Lower lobe of right lung (tissue), 2 donors: ENCODE measurements at places on chromosomes 16 and 17. TPM values are rescaled to one million over a fixed set of nuclear protein-coding genes. Genes with fewer than 3 reads are reported as not detected.

DNA sequence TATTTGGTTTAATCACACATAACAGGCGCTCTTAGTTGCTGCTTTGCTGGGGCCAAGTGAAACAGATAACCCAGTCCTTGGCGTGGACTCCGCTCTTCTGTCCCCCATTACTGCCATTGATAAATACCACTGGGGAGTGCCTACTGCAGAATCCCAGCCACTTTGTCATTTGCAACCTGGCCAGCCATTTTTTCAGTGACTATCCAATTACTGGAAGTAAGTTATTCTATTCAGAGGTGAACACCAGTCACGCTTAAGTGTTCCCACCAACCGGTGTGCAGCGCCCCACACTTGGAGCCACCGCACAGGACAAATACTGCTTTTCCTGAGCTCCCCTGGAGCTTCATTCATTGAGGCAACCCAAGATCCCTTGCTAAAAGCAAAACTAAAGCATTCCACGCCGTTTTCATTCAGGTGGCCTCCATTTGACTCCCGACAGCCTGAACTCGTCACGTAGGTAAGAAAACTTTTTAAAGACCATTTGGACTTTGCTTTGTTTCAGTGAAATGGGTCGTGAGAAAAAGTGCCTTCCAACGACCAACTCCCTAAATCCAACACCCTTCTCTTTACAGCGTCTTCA lies 1.8 kb downstream of the USP7 start:
- H3K27me3 ChIP-seq, result no peaks in the 10 kb centered on the region
- H3K4me1 ChIP-seq, result peaks cover 61% of the 10 kb centered on the region
- H3K4me3 ChIP-seq, result peak overlapping the region; percentile 88
- H3K36me3 ChIP-seq, result no peaks in the 10 kb centered on the region
- no peak for DNase-seq

GRCh38 chr16:51434567-51435198 lies 283.6 kb upstream of the SALL1 start:
- DNase-seq, result no peak
- no peaks in the 10 kb centered on the region for H3K36me3 ChIP-seq
- H3K4me3 ChIP-seq, result no peak overlapping the region
- H3K27ac ChIP-seq, result no peak overlapping the region

DNA sequence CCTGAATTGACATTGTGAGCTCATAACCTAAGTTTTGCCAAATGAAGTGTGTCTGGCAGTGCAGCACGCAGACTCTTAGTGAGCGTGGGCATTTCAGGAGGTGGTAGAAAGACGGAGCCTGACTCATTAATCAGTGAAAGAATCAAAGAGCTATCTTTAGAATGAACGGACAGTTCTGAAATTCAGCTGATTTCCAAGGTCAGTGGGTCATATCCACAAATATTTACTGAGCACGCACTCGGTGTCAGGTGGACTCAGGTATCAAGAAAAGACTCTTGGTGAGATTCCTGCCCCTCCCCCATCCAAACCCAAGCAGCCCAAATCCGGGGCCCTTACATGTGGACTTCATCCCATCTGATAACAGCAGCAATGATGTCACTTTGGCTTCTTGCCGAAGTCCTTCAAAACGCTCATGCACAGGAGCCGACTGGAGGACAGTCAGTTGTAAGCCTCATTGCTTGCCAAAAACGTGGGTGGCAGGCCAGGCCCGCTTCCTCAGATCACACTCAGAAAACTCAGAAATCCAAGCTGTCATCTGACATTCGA lies 185.8 kb downstream of the HS3ST3A1 start:
- peak; percentile 64 for DNase-seq
- no peak overlapping the region for H3K27ac ChIP-seq
- no peaks in the 10 kb centered on the region for H3K27me3 ChIP-seq
- H3K36me3 ChIP-seq, result no peaks in the 10 kb centered on the region

- H3K4me1 ChIP-seq, result no peaks in the 10 kb centered on the region
- DNase-seq, result no peak
- no peaks in the 10 kb centered on the region for H3K36me3 ChIP-seq
- no peak overlapping the region for H3K27ac ChIP-seq
- no peak overlapping the region for H3K4me3 ChIP-seq
These were observed 37.4 kb upstream of the GNA13 start for GRCh38 chr17:65093930-65094329.

GRCh38 chr16:31143011-31143693 lies 6.7 kb downstream of the PRSS36 start:
- H3K27me3 ChIP-seq, result peaks cover 4% of the 10 kb centered on the region
- H3K36me3 ChIP-seq, result no peaks in the 10 kb centered on the region
- peak overlapping the region; percentile 91 for H3K27ac ChIP-seq
- peak overlapping the region; percentile 59 for H3K4me3 ChIP-seq
- H3K4me1 ChIP-seq, result peaks cover 37% of the 10 kb centered on the region

- H3K4me1 ChIP-seq, result peaks cover 87% of the 10 kb centered on the region
- no peak overlapping the region for H3K4me3 ChIP-seq
- H3K27me3 ChIP-seq, result no peaks in the 10 kb centered on the region
- no peak for DNase-seq
- peak overlapping the region; percentile 67 for H3K27ac ChIP-seq
- H3K36me3 ChIP-seq, result peaks cover 77% of the 10 kb centered on the region
These were observed 15.3 kb downstream of the TMEM204 start for GRCh38 chr16:1548727-1549126.

GRCh38 chr16:11093572-11094074 lies 149.3 kb downstream of the CLEC16A start:
- peak overlapping the region; percentile 41 for H3K27ac ChIP-seq
- H3K27me3 ChIP-seq, result no peaks in the 10 kb centered on the region
- no peak overlapping the region for H3K4me3 ChIP-seq

DNA sequence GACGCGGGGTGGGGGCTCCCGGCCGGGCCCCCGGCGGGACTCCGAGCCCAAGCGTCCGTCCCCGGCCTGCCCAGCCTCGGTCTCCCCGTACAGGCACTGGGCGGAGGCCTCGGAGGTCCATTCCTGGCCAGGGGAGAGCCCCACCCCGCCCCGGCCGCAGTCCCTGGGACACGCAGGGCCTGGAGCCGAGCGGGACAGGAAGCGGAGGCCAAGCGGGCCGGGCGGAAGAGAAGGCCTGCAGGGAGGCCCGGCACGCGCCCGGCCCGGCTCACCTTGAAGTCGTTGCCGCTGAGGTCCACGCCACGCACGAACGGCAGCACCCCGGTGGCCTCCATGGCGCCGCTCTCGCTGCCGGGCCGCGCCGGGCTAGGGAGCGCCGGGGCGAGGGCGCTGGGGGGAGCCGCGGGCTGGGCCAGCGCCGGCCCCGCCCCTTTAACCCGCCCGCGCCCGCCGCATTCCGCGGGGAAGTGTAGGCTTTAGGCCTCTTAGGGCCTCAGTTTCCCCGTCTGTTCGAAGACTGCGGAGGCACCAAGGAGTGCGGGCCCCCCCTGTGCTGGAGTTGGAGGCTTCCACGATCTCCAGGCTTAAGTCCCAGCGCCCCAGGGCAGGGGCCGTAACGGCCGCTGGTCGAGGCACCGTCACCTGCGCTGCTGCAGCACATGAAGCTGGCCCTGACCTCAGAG lies at the start of gene FLII:
Gene FLII (minus strand): TSS at position 383 of the 683 bp plus-strand sequence. CDS start 48 bp downstream, at position 335.
- peaks cover 37% of the 10 kb centered on the region for H3K36me3 ChIP-seq
- H3K27ac ChIP-seq, result peak within 1 kb of the TSS; percentile 99
- no peaks in the 10 kb centered on the region for H3K27me3 ChIP-seq
- DNase-seq, result peak; percentile 74
- H3K4me3 ChIP-seq, result peak within 1 kb of the TSS; percentile 98

- H3K4me3 ChIP-seq, result no peak overlapping the region
- DNase-seq, result no peak
- no peaks in the 10 kb centered on the region for H3K27me3 ChIP-seq
- H3K4me1 ChIP-seq, result no peaks in the 10 kb centered on the region
- H3K27ac ChIP-seq, result no peak overlapping the region
- H3K36me3 ChIP-seq, result no peaks in the 10 kb centered on the region
These were observed 242.2 kb downstream of the SHISA9 start for GRCh38 chr16:13143551-13143950.

GRCh38 chr16:78909226-78909625 lies 691.3 kb downstream of the MAF start:
- no peaks in the 10 kb centered on the region for H3K4me1 ChIP-seq
- no peak overlapping the region for H3K27ac ChIP-seq
- no peak for DNase-seq

DNA sequence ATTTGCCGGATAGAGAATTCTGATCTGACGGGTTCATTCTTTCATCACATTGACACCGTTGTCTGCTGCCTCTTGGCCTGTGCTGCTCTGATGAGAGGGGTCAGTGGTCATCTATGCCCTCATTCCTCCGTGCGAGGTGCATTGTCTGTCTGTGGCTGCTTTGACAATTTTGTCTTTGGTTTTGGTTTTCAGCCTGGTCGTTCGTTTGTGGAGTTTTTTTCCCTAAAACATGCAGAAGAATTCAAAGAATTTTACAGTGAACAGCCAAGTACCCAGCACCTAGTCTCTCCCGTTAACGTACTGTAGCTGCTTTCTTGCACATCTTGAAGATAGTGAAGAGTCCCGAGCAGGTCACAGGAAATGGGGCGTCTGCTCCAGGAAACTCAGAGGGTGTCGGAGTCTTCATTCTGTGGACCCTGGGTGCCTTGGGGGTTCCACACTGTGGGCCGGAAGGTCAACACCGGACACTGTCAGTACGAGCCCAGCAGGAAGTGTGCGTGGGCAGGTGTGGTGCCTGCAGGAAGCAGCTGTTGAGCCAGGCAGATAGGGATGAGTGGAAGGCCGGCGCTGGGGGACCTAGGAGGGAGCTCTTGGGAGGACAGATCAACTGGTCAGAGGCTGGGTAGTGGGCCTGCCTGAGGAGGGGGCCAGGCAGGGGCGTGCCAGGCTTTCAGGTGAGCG lies 28.2 kb downstream of the CRAMP1 start:
- H3K4me1 ChIP-seq, result peaks cover 7% of the 10 kb centered on the region
- peaks cover 91% of the 10 kb centered on the region for H3K36me3 ChIP-seq
- DNase-seq, result no peak
- H3K27me3 ChIP-seq, result no peaks in the 10 kb centered on the region

DNA sequence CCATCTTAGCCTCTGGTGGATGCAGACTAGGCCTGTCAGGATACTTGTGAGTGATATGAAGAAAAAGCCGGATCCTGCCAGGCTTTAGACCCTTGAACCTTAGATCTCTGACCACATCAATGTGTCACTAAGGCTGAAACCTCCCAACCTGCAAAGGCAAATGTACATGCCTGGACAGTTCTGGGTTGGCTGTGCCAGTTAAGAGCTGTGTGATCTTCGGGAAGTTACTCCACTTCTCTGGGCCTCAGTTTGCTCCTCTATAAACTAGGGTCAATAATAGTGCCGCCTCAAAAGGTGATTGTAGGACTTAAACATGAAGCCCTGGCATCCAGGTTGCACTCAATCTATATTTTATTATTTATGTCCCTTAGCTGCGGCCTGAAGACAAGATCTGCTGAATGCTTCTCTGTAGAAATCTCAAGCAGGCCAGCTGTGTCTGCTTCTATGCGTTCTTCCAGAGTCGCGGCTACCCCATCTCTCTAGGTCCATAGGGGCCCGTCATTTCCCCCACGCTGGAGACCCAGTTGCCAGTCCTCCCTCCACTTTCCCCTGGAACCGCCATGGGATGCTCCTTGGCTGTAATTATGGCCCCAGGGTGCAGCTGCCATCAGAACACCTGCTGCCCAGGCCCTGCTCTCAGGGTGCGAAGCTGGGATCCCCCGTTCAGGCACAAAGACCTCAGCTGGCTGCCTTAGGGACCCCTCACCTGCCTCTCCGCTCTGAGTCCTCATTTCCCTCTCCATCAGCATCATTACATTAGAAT lies 50.2 kb downstream of the AKAP1 start:
- no peaks in the 10 kb centered on the region for H3K27me3 ChIP-seq
- no peaks in the 10 kb centered on the region for H3K36me3 ChIP-seq
- no peaks in the 10 kb centered on the region for H3K4me1 ChIP-seq
- no peak for DNase-seq

GRCh38 chr17:49859991-49860953 lies 12.4 kb upstream of the TAC4 start:
- H3K27me3 ChIP-seq, result peaks cover 17% of the 10 kb centered on the region
- no peak overlapping the region for H3K4me3 ChIP-seq
- H3K27ac ChIP-seq, result no peak overlapping the region

GRCh38 chr17:58377661-58378060 lies 25.7 kb upstream of the SUPT4H1 start:
- no peak overlapping the region for H3K27ac ChIP-seq
- H3K36me3 ChIP-seq, result no peaks in the 10 kb centered on the region
- no peaks in the 10 kb centered on the region for H3K27me3 ChIP-seq
- H3K4me1 ChIP-seq, result peaks cover 45% of the 10 kb centered on the region
- no peak for DNase-seq

DNA sequence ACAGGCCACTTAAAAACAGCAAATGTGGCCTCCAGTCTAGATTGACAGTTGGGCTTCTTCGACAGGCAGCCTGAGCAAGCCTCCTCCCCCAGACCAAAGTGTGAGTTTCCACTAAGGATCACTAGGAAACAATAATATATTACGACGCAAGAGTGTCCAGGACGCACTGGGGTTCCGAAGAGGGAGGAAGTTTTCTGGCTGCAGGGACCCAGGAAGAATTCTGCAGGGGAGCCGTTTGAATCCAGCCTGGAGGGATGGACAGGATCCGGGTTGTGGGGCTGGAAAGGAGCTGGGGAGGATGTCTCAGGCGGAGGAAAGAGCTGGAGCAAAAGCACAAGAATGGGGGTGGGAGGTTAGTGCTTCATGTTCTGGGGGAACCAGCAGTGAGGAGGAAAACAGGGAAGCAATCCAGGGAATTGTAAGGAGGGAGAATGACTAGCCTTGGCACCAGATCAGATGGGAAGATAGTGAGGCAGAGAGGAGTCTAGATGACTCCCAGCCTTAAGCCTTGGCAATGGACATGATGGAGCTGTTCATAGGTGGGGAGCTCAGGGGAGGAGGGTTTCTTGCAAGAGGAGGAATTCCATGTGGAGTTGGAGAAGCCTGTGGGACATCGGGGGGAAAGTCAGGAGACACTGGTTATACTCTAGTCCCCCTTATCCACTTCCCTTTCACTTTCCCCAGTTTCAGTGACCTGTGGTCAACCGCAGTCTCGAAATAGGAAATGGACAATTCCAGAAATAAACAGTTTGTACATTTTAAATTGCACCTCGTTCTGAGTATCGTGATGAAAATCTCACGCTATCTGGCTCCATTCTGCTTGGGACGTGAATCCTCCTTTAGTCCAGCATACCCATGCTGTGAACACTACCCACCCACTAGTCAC lies 26.6 kb downstream of the NGFR start:
- no peak overlapping the region for H3K27ac ChIP-seq
- no peak for DNase-seq
- H3K27me3 ChIP-seq, result peaks cover 21% of the 10 kb centered on the region
- H3K4me1 ChIP-seq, result peaks cover 5% of the 10 kb centered on the region
- no peaks in the 10 kb centered on the region for H3K36me3 ChIP-seq
- no peak overlapping the region for H3K4me3 ChIP-seq

The HP gene
- 66.8 TPM for total RNA-seq

The ITGAD gene
- total RNA-seq, result 0.62 TPM

The KRTAP17-1 gene
- not detected for total RNA-seq
